ENCODE measurements at places on chromosomes 7 and 10.

DNA sequence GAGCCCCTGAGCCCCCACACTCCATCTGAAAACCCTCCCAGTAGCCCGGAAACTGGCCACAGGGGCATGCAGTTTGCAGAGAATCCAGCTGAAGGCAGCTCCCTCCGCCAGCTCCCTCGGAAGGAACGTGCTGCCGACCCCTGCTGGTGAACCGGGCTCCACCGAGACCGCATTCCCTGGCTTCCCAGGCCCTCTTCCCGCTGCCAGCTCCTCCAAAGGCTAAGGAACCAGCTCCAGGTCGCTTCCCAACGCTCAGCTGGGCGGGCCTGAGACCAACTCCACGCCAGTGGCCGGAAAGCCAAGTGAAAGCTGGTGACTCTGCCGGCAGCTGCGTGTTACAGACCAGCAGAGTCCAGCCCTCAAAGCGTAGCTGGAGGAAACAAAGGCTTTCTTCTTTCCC is 35.8 kb downstream of the GPER1 start:
- no peak for DNase-seq

- DNase-seq, result no peak
Measured at GRCh38 chr7:26657686-26658388, 206.6 kb downstream of the SKAP2 start.

- no peak for DNase-seq
Measured at GRCh38 chr7:39130274-39130673, 152.6 kb downstream of the POU6F2 start.

DNA sequence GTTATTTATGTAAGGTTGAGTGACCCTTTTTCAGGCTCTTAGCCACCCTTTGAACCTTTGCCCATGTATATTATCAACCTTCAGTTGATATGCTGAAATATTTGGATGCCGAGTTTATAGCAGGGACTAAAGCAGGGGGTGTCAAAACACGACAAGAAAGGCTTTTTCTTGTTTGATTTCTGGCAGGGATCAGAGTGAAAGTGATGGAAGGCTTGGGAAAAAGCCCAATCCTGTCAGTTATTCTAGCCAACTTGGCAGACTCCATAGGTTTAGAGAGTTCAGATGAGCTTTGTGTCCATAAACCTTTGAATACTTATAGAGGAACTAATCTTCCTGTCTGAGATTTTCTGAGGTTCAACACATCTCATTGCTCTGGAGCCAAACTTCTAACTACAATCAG is 47.5 kb downstream of the INHBA start:
- DNase-seq, result no peak

GRCh38 chr10:48199580-48200377 is 74.7 kb downstream of the FRMPD2 start:
- DNase-seq, result peak; percentile 10

DNA sequence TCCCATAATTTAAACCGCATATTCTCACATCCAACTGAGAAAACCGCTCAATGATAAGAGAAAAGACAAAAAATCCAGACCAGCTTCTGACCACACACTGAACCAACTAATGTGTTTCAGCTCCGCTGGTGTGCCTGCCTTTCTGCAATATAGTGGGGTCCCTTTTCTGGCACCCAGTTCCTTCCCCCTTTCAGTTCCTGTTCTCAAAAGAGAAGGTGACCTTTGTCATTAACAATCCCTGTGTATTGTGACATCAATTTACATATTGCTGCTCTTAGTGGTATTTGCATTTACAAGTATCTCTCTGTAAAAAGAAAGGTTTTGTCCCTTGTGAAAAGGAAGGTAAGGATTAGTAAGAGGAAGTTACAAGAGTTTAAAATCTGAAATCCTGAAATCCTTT is 1.4 kb downstream of the PPP1R17 start:
- no peak for DNase-seq

GRCh38 chr7:20432071-20432470 is 101.4 kb downstream of the ITGB8 start:
- DNase-seq, result no peak

- DNase-seq, result no peak
Measured at GRCh38 chr10:131168238-131168875, 143.2 kb downstream of the TCERG1L start.

GRCh38 chr7:34034728-34035127 is 129.4 kb downstream of the BMPER start:
- DNase-seq, result no peak

DNA sequence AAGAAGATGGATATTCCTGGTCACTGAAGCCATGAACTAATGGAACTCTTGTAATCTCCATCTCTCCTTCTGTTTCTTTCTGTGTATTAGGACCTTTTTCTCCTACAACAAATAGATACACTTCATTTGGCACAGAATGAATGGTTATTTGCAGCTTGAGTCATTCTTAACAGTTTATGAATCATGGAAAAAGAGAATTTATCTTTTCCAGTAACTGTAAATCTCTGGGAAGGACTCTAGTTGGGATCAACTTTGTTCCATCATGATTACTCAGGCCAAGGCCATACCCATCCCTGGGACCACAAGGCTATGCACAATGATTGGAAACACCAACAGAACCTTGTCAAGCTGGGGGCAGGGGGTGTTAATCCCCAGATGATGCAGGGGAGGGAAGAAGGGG is 36.1 kb upstream of the MDFIC start:
- DNase-seq, result no peak

DNA sequence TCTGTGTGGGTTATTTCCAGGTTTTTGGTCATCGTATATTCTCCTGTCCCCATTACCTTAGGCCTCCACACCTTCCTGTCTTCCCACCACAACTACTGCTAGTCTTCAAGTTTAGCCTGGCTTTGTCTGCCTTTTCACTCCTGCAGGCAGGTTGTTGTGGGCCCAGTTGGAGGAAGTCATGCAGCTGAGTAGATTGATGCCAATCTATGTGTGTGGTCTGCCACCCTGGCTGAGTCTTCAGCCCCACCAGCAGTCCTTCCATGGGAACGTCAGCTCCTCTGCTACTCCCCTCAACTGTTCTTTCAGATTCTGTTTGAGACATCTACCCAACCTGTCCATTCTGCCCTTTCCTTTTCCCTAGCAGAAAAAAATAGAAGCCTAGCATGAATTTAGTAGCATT is 6.3 kb downstream of the RINT1 start:
- no peak for DNase-seq

DNA sequence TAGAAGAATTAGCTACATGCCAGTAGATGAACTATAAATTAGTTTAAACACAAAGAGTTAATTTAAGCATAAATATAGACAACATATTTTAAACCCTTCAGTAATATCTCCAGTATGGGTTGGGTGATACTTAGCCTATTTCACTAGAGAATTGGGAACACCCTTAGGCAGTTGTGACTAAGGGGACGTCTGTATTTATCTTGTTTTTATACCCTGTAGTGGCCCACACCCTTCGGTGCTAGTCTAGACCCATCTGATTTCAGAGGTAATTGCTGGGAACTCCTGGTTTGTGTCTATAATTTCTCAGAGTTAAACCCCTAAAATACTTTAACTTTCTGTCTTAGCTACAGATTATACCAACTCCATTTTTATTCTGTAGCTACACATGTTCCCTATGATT is 11.5 kb upstream of the STEAP4 start:
- no peak for DNase-seq

GRCh38 chr10:62866451-62866850 is 50.3 kb upstream of the EGR2 start:
- DNase-seq, result no peak

GRCh38 chr7:1105189-1105588 is 17.3 kb downstream of the GPER1 start:
- no peak for DNase-seq

DNA sequence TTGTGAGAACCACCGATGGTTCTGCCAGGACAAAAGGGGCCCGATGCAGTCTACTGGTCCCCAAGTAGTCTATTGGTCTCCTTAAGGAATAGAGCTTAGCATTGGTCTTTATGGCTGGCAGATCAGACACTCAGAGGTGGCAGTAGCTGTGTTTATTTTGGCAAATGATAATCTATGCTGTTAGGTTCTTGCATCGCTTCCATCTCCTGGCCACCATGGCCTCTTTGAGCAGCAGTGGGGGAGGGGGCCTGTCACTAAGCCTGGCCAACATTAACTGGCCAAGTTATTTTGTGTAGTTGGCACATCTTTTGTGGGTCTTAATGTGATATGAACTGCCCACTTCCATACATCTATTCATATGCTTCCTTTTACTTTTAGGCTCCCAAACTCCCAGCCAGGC is 4.5 kb upstream of the ZC3HAV1 start:
- no peak for DNase-seq

GRCh38 chr7:68730194-68730593 is 868.1 kb upstream of the AUTS2 start:
- DNase-seq, result no peak

- DNase-seq, result no peak
Measured at GRCh38 chr10:1679821-1680650, 57.3 kb downstream of the ADARB2 start.

DNA sequence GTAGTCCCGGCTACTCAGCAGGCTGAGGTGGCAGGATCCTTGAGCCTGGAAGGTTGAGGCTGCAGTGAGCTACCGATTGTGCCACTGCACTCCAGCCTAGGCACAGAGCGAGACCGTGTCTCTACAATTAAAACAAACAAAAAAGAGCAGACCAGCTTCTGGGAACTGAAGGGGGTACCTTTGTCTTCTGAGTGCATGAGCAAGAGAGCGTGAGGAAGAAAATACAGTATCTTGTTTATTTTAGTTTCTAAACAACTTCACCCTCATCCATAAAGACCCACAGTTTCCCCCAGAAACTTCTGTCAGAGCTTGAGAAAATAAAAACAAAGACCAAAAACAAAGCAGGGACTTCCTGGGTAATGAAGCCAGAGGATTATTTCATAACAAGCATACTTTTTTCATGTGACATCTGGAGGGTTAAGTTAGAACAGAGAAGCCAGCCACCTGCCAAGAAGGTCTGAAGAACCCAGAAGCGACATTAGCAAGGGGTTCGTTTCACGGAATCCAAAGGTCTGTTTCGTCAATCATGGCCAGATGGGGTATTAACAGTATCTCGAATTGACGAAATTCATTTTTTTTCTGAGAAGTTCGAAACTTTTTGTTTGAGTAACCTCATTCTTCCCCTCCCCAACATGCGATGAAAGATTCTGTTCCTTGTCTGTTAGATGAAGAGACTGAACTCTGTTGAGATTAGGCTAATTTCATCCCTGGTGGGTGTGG is 10.2 kb upstream of the IL2RA start:
- DNase-seq, result no peak

DNA sequence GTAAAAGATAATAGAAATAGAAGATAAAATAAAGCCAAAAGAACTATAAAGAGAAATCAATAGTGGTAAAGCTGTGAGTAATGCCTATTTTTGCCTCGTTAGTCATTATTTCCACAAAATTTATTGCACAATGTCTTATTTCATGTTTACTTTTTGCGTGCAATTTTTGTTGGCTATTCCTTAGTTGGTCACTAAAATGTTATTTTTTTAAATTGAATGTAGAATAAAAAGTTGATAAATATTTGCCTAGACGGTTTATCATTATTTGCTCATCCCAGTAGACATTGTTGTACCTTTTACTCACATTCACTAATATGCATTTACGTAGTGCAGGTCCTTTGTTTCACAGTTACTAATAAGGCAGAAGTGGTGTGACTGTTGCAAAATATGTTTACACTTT is 227.8 kb upstream of the BMPER start:
- DNase-seq, result no peak

GRCh38 chr10:1724921-1725488 is 12.3 kb downstream of the ADARB2 start:
- DNase-seq, result no peak

- no peak for DNase-seq
Measured at GRCh38 chr7:8261711-8262695, at the start of gene ICA1. Gene ICA1 (minus strand): TSS chr7:8262167. CDS start chr7:8235926, 26,241 bp downstream.

GRCh38 chr7:30172451-30172850 is 37.7 kb downstream of the MTURN start:
- no peak for DNase-seq

DNA sequence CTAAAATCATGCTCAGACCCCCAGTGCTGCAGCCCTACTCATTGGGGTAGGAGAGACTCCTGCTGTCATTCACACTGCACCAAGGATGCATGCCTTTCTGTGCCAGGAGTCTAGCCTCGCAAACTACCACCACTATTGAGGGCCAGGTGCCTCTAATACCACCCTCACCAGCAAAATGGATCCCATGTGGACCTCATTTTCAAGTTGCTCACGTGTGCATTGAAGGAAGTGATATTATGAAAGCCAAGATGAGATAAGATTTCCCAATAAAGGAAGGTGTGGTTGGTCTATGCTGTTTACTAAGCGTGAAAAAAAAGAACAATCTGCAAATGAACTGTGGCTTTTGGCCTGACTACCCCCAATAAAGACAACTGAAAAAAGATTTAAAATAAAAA is 7.2 kb upstream of the LAMTOR4 start:
- DNase-seq, result no peak

- DNase-seq, result no peak
Measured at GRCh38 chr7:112025556-112025955, 180.6 kb downstream of the DOCK4 start.

Measured in AG04449 (cell line).